ENCODE measurements at places on chromosomes 1 and 21.

GRCh38 chr1:198649968-198650338 is 11.1 kb downstream of the PTPRC start:
- DNase-seq = no peak

DNA sequence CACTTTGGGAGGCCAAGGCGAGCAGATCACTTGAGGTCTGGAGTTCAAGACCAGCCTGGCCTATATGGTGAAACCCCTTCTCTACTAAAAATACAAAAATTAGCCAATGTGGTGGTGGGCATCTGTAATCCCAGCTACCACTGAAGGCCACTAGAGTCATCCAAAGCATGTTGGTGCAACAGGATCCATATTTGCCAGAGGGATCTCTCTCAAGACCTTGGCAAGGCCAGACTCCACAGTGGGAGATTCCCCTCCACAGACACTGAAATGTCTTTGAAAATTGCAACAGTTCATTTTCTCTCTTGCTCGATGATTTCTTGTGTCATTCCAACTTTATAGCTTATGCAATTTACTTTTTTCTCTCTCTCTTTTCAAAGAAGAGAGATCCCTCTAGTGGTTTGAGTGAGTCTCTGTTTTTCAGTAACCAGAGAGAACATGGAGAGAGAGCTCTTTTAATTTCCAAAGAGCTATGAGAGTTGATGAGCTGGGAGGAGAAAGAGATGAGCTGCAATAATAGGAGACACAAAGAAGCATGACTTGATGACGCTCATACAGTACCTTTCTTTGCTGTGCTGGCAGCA is 176.8 kb upstream of the USP25 start:
- no peak for DNase-seq

DNA sequence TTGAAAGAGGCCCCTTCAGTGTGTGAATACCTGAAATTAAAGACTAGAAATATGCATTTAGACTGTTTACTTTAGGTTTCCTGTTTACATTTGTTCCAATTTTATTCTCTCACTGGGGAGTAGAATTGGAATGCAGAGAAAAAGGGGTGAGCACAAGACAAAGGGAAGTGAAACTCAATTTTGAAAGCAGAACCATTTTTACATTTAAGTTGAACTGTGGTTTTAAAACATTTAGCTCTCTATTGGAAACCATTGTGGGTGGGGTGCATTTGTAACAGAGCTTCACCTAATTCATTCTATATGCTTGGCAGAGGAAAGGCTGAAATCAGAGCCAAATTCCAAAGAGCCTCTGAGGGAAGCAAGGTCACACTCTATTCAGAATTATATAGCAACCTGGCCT is 235.3 kb upstream of the C1orf105 start:
- DNase-seq = no peak

- DNase-seq = no peak
These were observed 7.4 kb downstream of the PLEKHN1 start for GRCh38 chr1:973459-974292.

DNA sequence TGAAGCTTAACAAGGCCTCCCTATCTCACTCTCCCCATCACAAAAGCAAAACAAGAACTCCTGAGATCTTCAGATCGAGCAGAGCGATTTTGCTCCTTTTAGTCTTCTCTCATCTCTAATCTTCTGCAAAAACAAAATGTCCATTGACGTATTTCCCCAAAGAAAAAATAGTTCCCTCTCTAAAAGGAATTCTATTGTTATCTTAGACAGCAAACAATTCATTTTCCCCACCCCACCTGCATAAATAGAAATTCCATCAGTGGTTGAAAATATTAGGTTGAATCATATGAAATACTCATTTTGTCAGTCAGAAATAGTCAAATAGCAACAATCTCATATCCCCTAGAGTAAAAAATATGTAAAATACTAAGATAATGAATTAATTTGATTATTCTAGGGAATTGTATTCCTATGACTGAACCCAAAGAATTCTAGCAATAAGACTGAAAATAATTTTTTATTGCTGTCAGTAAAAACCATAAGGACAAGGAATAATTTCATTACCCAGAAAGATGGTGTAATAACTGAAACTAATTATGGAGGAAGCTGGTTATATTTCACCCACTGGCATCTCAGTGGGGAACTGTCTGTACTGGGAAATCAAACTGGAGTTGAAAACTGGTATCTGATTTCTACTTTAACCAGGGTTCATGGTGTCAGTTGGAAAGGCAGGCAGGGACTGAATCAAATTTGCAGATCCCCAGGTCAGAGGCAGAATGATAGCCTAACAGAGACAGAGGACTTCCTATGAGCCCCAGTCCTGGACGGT is 51.3 kb downstream of the RHOU start:
- DNase-seq = no peak

DNA sequence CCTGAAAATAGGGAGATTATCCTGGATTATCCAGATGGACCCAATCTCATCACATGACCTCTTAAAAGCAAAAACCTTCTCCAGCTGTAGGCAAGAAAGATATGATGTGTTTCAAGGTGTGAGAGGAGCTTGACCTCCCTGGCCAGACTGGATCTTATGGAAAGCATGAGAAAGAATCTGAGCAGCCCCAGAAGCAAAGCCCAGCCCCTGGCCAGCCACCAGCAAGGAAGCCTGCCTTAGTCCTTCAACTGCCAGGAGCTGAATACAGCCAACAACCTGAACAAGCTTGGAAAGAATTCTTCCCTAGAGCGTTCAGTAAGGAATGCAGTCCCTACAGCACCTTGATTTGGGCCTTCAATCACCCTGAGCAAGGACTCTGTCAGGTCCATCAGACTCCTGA is 375.0 kb upstream of the CHRM3 start:
- no peak for DNase-seq
